Right atrium auricular region (tissue), 2 donors: ENCODE measurements at places on chromosomes 5 and 9. TPM values are rescaled to one million over a fixed set of nuclear protein-coding genes. Genes with fewer than 3 reads are reported as not detected.
A peak's percentile ranks its signal among the peaks of the same experiment; 100 is the strongest.

ZNF883 gene
- total RNA-seq = 3.8 TPM

PHF24 gene
- 0.67 TPM for total RNA-seq

HTR1A gene
- not detected for total RNA-seq

SURF4 gene
- total RNA-seq = 96.0 TPM

IRGM gene
- not detected for total RNA-seq

GRCh38 chr5:15007646-15008045 is 136.1 kb upstream of the ANKH start:
- H3K36me3 ChIP-seq = no peaks in the 10 kb centered on the region
- peak overlapping the region; percentile 78 for H3K27ac ChIP-seq
- peaks cover 35% of the 10 kb centered on the region for H3K4me1 ChIP-seq
- no peak overlapping the region for H3K4me3 ChIP-seq
- DNase-seq = no peak

DNA sequence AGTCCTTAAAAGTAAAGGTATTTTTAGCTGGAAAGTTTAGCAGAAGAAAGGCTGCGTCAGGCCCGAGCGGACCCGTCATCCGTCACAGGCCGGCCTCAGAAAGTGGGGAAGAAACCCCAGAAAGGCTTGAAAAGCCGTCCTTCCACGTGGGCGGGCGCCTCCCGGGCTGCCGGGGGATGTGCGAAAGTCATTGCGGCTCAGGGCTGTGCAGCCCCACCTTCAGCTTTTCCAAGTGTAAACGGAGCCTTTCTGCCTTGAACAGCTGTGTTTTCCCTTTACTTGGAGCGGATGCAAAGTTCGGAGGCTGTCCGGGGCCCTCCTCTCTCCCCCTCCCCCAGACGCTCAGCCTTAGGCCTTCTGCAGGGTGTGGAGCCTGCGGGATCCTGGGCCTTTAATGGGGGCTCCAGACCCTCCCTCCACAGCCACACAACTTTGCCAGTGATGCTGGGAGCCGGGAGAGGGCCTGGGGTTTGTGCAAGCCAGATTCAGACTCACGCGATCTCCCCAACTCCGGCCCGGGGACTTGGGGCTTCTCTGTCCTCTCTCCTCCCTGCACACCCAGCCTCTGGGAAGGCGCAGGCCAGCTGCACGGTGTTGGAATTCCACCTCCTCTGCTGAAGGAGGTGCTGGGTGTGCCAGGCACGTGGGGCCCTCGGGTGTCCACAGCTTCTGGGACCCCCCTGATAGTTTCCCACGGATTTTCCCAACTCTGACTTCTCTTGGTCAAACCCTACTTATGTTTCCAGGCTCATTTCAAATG is 95.5 kb upstream of the RAPGEF1 start:
- no peaks in the 10 kb centered on the region for H3K27me3 ChIP-seq
- no peak overlapping the region for H3K27ac ChIP-seq
- DNase-seq = no peak
- H3K4me3 ChIP-seq = no peak overlapping the region
- no peaks in the 10 kb centered on the region for H3K4me1 ChIP-seq

- H3K36me3 ChIP-seq = no peaks in the 10 kb centered on the region
- no peak overlapping the region for H3K4me3 ChIP-seq
- no peaks in the 10 kb centered on the region for H3K4me1 ChIP-seq
- H3K27me3 ChIP-seq = no peaks in the 10 kb centered on the region
Measured at GRCh38 chr9:7456377-7456776, 343.2 kb downstream of the DMAC1 start.

GRCh38 chr5:60886158-60886557 is 42.1 kb upstream of the ELOVL7 start:
- no peaks in the 10 kb centered on the region for H3K27me3 ChIP-seq
- no peaks in the 10 kb centered on the region for H3K4me1 ChIP-seq
- H3K4me3 ChIP-seq = no peak overlapping the region
- no peak for DNase-seq
- H3K36me3 ChIP-seq = peaks cover 5% of the 10 kb centered on the region

GRCh38 chr5:143955141-143955540 is 143.2 kb downstream of the HMHB1 start:
- no peaks in the 10 kb centered on the region for H3K27me3 ChIP-seq
- no peak overlapping the region for H3K27ac ChIP-seq
- H3K36me3 ChIP-seq = no peaks in the 10 kb centered on the region

DNA sequence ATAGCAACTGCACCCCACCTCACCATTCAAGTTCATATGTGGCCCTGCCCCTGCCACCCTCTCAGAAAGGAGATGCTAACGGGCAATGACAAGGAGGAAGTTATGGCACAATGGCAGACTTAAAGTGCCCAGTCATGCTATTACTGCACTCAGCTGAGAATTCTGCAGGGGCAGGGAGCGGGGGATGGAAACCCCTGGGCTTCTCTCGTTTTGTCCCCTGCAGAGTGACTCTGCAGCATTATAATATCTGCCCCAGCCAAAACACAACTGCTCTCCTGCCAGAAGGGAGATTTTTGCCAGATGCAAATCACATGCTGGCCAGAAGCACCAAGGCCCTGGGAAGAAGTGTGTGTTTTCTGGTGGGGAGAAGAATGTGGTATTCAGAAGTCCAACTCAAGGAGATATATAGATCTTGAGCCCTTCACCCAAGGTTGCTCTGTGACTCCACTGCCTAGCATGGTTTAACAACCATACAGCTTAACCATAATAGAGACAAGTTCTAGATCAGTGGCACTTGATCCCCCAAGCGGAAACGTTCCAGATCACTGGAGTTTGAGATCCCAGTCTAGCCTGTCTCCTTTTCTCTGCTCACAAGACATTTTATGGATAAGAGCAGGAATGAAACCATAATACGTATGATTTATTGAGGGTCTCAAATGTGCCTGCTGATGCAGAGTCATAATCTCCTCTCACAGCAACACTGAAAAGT is 207.0 kb upstream of the MAP3K1 start:
- no peak for DNase-seq
- no peaks in the 10 kb centered on the region for H3K27me3 ChIP-seq
- H3K36me3 ChIP-seq = no peaks in the 10 kb centered on the region
- H3K27ac ChIP-seq = no peak overlapping the region

- no peak overlapping the region for H3K4me3 ChIP-seq
- no peaks in the 10 kb centered on the region for H3K36me3 ChIP-seq
Measured at GRCh38 chr5:167823405-167823804, 468.0 kb upstream of the WWC1 start.
